ENCODE measurements at places on chromosomes 5 and 9.

GRCh38 chr9:134276453-134277245 lies 49.6 kb upstream of the RXRA start:
- no peak for DNase-seq

- DNase-seq, result no peak
Measured at GRCh38 chr5:140293091-140293848, 9.6 kb downstream of the PFDN1 start.

- DNase-seq, result no peak
Measured at GRCh38 chr9:96638606-96639364, 16.3 kb downstream of the PRXL2C start.

DNA sequence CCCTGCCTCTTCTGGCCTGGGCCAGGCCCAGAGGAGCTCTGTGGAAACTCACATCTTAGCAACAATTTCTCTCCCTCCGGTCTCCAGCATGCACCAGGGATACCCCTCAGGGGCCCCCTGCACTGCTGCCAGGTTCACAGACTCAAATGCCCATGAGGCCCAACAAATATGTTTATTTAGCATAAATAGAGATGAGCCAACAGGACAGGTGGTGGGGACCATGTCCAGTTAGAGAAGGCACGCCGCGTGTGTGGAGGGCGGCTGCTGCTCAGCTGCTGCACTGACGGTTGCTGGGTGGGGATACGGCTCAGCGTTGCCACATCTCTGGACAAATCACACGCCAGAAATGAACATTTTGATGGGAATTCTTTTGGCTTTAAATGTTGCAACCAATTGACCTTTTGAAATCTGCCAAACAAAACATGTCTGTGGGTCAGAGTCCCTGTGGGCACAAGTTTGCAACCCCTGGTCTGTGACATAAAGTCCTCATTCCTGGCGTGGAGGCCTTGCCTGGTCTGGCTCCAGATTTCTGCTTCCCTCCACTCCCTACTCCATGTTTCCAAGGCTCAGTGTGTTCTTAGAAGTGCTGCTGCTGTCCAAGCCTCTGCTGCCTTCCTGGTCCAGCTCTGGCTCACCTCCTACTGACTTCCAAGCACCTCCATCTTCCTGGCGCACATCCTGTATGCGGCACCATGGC lies 88.9 kb downstream of the AMBP start:
- no peak for DNase-seq

DNA sequence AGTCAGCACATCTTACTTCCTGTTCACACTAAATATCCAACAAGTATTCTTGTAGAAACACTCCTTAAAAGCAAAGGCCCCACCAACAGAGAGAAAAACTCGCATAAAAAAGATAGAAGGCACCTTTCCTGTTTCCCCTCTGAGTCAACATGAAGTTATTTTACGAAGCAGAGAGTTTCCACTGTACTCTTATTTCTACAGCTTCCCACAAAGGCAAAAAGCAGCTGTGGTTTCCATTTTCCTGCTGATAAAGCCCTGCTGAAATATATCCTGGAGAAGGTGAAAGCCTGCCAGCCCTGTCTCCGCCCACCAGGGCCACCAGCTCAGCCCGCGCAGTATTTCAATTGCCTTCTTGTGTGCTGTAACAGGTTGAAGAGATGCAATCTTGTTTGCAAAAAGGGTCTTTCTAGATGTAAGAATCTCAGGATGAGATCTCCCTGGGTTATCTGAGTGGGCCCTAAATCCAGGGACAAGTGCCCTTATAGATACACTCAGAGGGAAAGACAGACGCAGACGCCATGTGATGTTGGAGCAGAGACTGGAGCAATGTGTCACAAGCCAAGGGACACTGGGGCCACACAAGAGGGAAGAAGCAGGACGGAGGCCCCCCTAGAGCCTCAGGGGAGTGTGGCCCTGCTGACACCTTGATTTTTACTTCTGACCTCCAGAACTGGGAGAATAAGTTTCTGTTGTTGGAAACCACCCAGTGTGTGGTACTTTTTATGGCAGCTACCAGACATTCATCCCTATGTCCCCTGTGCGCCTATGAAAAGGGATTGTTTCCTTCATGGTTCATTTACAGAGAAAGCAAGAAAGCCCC lies 19.9 kb downstream of the SEMA4D start:
- no peak for DNase-seq

- no peak for DNase-seq
Measured at GRCh38 chr9:89011683-89012082, 20.4 kb downstream of the S1PR3 start.

- DNase-seq, result no peak
Measured at GRCh38 chr9:71690689-71691435, 77.5 kb downstream of the CEMIP2 start.

GRCh38 chr9:17280350-17281012 lies 145.6 kb downstream of the CNTLN start:
- no peak for DNase-seq

GRCh38 chr5:131974956-131975726 lies 29.7 kb upstream of the MEIKIN start:
- DNase-seq, result no peak

GRCh38 chr9:120650352-120650751 lies 63.9 kb downstream of the MEGF9 start:
- no peak for DNase-seq

DNA sequence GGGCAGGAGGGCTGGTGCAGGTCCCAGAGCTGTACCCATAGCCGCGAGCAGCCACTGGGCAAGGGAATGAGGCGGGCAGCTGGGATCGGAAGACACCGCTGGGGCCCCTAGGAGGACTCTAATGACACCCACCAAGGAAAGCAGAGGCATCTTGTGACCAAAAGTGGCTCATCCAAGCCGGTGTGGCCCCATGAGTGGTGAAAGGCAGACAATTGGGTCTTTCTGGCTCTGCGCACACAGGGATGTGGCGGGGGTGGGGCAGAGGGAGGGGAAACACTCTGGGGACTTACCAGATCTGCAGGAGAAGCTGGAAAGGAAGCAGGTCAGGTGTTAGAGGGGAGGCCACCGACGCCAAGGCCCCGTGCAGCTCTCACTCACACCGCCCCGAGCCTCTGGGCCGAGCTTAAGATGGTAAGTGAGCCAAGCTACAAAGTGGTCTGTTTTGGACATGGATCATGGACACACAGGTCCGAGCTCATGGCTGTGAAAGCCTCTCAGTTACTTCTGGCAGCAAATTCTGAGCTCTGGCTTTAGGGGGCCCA lies 42.3 kb upstream of the SARDH start:
- DNase-seq, result no peak

DNA sequence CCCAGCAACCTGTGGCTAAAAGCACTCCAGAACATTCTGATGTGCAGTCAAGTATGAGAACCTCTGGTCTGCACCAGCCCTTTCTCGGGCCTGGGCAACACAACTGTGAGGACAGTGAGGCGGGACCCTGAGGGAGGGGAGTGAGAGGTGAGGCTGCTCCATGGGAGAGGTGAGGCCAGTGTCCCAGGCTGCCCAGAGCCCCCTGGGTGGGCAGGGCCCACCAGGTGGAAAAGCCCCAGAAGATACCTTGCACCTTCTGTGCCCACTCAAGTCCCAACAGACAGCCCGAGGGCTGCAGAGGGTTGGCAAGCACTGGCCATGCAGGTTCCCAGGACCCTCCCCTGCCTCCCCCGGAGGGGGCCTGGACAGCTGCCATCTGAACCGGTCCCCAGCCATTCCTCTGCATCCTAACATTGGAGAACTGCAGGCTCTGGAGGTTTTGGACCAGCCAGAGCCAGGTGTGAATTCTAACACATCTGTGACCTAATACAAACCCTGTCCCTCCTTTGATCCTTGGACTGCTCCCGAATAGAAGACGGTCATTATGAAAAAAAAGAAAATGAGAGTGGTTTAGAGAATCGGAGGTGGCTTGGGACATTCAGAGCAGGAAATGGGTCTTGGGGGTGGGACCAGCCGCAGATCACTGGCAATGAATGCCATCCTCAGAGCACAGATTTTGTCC lies 57.0 kb downstream of the DUSP1 start:
- DNase-seq, result no peak

DNA sequence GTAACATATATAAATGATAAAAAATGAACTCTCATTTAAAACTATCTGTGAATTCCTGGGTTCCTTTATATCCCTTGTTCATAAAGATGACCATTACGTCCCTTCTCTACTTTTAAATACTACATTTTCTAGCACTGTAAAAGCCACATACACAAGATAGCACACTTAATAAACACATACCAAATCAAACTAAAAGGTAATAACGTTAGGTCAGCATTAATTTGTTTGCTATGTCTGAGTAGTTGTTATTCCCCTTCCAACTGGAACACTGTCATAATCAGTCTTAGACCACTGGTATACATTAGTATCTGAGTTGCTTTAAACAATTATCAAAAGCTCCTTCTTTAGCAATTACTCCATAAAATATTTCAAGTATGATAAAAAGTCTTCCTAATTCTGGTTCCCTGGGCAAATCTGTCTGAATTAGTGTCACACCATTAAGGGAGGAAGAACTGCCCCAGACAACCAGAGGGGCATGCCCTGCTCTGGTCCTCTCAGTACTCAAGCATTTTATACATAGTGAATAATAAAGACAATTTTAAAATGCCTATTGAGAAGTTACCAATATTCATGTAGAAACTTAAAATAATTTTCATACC lies 98.1 kb downstream of the RAPGEF6 start:
- no peak for DNase-seq

- DNase-seq, result no peak
Measured at GRCh38 chr9:108057421-108058134, 568.0 kb upstream of the KLF4 start.

DNA sequence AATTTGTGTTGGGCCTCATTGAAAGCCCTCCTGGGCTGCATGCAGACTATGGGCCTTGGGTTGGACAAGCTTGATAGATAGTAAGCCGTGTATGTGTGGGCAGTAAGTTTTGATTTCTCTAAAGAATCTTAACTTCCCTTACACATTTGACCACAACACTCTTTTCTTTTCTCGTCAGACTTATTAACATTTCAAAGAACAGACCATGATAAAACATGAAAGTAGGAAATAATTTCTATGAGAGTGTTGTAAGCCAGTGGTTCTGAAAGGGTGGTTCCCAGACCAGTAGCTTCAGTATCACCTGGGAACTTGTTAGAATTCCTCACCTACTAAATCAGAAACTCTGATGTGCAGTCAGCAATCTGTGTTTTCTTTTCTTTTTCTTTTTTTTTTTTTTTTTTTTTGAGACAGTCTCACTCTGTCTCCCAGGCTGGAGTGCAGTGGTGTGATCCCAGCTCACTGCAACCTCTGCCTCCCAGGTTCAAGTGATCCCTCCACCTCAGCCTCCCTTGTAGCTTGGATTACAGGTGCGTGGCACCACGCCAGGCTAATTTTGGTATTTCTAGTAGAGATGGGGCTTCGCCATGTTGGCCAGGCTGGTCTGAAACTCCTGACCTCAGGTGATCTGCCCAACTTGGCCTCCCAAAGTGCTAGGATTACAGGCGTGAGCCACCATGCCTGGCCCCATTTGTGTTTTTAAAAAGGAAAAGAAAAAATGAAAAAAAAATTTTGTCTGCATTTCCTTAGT lies 20.0 kb upstream of the GCNT1 start:
- no peak for DNase-seq

DNA sequence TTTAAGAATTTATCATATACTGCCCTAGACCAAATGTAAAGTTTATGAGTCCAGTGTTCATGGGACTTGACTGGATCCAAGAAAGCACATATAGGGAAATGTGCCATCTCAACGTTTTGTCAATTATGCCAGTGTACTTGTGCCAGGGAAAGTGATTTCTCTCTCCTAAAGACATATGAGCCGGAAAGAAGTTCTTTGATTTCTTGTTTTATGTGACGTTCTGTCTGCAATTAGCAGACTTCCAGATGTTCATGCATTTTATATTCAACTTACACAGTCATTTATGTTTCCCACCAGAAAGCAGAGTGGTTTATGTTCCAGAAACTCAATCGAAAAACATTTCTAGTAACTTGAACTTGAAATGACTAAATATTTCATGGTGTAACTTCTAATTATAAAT lies 203.8 kb downstream of the FAM170A start:
- no peak for DNase-seq

DNA sequence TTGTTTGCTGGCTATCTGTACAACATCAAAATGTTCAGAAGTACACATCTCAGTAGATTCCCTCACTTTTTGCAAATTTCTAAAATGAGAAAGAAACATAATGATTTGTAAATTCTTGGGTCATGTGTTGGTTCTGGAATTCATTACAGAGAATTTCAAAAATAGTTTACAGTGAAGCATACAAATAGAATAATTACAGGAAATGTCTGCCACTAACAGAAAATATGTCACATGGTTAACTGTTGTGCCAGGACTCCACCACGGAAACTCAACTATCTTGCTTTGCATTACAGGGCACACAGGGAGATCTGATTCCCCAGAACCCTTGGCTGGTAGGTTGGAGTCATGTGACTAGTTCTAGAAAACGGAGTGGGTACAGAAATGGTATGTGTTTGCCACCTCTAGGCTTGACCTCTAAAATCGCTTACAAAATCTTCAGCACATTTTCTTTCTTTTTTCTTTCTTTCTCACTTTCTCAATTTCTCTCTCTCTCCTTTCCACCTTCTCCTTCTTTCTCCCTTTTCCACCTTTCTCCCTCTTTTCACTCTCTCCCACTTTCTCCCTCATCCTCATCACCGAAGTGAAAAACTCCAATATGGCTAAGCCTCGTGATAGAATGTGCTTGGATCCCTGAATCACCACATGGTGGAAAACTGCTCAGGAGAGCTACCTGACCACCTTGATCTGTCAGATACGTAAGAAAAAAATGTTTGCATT lies 32.4 kb downstream of the RASEF start:
- DNase-seq, result no peak

GRCh38 chr5:53243403-53243802 lies 133.8 kb upstream of the MOCS2 start:
- DNase-seq, result no peak

DNA sequence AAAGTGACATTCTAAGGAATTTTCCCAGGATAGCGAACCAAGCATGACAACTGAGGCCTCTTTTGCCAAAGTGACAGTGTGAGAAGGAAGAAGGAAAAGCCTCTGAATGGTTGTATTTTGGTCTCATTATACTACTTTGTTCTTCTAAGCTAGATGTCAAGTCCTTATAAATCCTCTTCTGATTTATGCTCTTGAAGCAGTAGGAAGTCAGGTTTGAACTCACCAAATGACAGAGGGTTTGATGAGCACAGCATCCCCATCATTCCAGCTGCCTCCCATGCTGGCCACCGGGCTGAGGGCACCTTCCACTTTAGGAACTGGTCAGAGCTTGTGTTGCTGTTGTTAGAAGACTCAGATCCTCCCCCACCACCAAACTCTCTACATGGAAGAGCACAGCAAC lies 44.1 kb downstream of the FAM240B start:
- DNase-seq, result no peak

All from NCI-H2171 (cell line).